ENCODE measurements at places on chromosomes 2 and 18.

GRCh38 chr2:134127496-134127895, 126.4 kb upstream of the MGAT5 start:
- no peak for DNase-seq

DNA sequence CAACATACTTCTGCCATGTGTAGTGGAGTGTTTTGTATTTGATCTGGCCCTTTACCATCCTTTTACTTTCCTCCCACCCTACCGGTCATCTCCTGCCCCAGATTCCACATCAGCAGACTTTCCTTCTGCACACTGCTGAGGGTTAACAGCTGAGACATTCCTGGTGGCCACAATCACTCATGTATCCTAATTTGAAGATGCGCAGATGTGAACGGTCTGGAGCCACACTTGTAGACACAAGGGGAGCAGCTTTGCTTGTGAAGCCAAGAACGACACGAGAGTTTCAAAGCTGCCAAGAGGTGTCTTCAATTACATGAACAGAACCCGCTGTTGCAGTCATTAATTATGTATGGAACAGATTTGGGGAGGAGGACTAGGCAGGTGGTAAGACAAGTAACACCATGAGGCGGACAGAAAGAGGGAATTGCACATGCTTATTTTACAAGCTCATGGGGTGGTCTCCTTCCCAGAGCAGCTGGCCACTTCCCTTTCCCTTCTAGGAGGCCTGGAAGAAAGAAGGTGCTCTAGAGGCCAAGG, 260.7 kb upstream of the KLHL29 start:
- no peak for DNase-seq

GRCh38 chr2:122682356-122682755, 926.9 kb downstream of the TSN start:
- DNase-seq: no peak

DNA sequence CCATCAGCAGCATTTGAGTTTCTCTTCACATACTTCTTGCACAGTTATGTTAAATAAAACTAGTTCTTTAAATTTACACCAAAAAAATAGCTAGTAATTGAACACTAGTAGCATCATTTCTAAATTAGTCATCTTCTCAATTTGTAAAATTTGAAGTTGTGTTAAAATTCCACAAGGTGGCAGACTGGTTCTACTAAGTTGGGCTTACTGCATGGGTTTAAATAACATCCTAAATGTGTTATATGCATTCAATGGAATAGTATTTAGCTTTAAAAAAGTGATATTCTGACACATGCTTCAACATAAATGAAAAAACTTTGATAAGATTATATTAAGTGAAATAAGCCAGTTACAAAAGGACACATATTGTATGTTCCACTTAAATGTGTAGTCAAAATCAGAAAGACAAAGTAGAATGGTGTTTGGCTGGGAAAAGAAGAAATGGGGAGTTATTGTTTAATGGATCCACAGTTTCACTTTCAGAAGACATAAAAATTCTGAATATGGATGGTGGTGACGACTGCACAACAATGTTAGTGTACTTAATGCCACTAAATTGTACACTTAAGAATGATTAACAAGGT, 28.7 kb upstream of the RPRD1A start:
- DNase-seq: no peak

DNA sequence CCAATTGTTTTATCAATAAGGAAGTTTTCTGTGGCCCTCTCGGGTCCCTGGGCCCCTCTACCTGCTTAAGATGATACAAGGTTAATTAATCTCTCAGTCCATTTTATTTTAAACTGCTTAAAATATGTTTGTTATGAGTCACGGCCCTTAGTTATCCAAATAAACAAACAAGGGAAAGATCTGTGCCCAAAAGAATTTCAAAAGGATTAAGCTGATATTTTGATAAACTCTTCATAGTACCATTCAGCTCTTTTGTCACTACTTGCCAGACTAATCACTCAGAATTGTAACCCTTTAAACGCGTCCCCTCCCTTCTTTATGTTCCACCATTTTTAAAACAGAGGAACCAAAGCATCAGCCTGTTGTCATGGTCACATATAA, 144.7 kb upstream of the STK17B start:
- DNase-seq: no peak

DNA sequence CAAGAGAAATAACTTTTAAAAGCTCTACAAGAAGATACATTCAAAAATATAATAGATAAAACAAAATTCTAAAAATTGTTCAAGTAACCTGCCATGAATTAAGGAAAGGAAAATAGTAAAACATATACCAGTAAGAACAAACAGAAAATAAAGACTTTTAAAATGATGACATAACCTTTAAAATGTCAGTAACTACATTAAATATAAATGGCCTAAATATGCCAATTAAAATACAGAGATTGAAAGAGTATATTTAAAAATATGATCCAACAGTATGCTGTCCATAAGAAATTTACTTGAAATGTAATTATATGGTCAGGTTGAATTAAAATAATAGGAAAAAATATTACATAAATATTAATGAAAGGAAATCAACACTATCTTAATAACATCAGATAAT, 911.7 kb upstream of the POU3F3 start:
- DNase-seq: no peak

DNA sequence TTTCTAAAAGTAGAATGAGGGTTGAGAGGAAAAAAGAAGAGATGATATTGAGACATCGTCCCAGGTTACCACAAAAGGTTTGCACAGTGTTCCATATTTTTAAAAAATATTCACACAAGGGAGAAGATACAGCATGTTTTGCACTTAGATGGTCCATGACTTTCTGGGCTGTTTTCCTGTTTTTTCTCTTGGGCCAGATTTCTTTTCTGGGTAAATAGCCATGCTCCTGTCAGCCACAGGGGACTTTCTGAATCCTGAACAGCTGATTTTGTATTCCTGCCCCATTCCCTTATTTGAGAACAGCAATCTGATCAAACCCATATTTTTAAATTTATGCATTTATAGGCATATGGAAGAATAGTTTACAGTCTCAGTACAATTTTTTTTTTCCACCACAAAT, 185.9 kb upstream of the NRP2 start:
- DNase-seq: no peak

DNA sequence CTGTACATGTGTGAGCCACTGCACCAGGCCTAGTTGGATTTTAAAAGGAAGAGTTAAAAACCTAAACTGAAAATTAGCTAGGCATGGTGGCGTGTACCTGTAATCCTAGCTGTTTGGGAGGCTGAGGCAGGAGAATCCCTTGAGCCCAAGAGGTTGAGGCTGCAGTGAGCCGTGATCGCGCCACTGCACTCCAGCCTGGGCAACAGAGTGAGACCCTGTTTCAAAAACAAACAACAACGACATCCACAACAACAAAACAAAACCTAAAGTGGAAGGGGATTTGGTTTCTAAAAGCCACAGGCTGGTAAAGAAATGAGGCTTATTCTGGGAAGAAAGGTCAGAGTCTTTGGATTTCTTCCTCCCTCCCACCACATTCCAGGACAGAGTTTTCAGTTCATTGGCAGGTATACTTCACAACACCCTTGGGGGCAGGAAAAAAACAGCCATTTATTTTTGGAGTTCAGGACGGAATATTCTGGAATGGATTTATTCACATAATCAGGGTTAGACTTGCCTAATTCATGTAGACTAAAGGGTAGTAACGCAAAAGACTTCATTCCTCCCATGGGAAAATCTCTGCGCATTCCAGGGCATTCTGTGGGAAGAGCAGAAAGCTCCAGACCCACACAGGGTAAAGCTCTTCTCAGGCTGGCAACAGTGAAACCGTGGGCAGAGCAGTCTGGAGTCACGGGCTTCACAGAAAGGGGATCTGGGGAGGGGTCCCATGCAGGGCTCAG, 34.9 kb downstream of the TEX44 start:
- DNase-seq: no peak

GRCh38 chr2:38436227-38436664, 59.2 kb upstream of the ATL2 start:
- DNase-seq: no peak

GRCh38 chr2:71790226-71791060, 337.1 kb downstream of the DYSF start:
- DNase-seq: no peak

DNA sequence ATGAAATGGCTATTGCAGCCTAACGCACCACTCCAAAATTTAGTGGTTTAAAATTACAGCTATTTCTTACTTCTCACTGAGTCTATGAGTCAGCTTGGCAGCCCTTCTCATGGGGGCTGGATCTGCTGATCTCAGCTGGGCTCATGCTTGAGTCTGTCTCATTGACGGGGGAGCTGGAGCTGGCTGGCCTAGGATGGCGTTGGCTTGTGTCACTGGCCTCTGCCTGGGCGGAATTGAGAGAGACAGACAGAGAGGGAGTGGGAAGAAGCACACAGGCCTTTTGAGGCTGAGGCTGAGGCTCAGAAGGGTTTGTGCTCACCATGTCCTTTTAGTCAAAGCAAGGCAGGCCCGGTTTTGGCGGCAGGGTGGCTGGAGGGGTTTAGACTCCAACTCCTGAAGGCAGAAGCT, 412.1 kb upstream of the MYT1L start:
- DNase-seq: no peak

GRCh38 chr18:56641714-56642337, 3.4 kb upstream of the TXNL1 start:
- DNase-seq: no peak

- no peak for DNase-seq
Measured at GRCh38 chr18:48803518-48803917, 147.2 kb downstream of the SMAD7 start.

DNA sequence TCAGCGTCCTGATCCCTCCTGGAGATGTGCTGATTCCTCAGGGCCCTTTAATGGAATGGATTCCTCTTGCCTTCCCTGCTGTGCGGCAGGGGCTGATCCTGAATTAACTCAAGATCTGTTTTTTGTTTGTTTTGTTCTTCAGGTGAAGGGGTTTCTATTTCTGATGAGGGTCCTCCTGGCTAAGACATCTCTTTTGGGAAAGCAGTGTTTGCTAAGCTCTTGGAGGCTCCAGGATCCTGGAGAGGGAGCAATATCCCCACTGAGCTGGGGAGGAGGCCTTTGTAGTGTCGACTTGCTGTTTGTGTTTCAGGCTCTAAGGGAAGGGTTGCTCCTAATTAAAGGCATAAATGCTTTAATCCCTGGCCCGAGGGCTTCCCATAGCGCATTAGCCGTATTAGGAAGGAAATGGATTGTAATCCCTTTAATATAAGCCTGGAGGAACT, 65.3 kb upstream of the FOXI3 start:
- no peak for DNase-seq

GRCh38 chr18:68830256-68831045, 32.6 kb downstream of the CCDC102B start:
- no peak for DNase-seq

DNA sequence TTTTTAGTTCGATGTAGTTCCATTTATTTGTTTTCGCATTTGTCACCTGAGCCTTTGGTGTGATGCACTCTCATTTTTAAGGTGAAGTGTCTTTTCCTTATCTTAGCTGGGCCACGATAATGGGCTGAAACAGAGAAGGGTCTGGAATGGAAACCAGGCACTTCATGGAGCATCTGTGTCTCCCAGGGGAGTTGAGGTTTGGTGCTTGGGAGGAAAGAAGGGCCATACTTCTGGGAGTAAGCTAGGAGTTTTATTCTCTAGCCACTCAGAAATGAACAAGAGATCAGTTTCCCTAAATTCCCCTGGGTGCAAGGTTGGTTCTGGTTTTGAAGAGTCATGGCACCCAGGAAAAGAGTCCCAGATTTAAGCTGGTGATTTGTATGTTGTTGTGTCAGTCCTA, 179.4 kb upstream of the CXCR4 start:
- no peak for DNase-seq

DNA sequence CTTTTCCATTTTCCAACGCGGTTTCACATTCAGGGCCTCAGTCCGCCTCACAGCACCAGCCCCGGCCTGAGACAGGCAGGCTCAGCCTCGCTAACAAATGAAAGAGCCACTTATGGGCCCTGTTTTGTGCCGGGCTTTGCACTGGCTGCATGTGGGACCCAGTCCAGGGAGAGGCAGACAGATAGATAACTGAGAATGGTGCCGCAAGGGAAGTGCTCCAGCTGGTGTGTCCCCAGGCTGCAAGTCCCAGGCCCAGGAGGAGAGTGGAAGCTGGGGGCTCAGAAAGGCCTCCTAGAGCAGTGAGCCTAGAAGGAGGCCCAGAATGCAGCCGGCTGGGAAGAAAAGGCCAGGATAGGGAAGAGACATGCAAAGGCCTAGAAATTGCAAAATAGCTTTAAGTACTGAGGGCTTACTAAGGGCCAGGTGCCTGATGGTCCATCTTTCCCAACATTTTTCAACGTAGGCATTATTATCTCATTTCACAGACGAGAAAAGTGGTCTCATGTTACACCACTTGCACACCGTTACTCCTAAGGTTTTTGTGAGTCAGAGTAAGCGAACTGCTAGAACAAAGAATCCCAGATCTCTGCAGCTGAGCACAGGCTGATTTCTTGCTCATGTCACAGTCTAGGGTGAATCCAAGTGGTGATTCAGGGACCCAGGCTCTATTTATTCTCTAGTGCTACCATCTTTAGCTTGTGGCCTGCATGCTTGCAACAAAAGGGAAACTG, 26.0 kb downstream of the ADRA2B start:
- no peak for DNase-seq

GRCh38 chr2:159050426-159050825, 82.0 kb downstream of the TANC1 start:
- DNase-seq: no peak

GRCh38 chr2:219985017-219985416, 357.6 kb downstream of the SLC4A3 start:
- DNase-seq: no peak

DNA sequence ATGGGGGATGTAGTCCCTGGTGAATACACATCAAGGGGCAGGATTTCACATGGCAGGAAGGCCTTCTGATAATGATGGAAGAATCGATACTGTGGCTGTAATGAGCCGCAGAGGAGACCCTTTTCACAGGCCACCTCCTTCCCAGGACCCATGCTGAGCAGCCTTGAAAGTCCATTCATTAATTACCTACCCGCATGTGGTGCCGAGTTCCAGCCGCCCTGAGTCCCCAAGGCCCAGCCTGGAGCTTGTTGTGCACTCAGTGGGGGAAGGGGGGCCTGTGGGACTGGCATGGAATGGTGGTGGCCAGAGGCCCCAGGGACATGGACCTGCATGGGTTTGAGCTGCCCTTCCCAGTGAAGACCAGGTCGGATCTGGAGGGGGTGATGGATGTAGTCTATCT, 25.5 kb downstream of the ASB18 start:
- no peak for DNase-seq

DNA sequence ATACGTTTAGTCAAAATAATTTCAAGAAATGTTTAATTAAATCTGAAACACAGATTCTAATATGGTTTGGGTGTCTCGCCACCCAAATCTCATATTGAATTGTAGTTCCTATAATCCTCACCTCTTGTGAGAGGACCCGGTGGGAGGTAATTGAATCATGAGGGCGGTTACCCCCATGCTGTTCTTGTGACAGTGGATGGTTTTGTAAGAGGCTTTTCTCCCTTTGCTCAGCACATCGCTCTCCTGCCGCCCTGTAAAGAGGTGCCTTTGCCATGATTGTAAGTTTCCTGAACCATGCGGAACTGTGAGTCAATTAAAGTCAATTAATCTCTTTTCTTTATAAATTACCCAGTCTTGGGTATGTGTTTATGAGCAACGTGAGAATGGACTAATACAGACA, 1045.1 kb upstream of the POU3F3 start:
- no peak for DNase-seq

DNA sequence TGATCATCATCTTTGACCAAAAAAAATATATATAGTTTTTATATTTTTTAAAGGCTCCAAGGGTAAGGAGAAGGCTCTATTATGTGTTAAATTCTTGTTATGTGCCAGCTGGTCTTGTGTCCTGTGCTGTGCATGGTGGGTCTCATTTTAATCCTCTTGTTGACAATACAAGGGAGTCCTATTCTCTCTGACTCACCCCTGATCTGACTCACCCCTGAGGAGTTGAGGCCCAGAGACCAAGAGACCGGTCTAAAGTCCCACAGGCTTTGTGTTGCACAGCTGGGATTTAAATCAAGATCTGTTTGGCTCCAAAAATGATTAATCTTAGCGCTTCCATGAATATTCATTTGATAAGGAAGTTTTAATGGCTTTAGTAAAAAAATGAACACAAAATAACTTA, 25.7 kb downstream of the MC2R start:
- no peak for DNase-seq
